ENCODE measurements at places on chromosomes 12 and 14.

GRCh38 chr12:33245434-33245833 is 194.2 kb downstream of the SYT10 start:
- no peak for DNase-seq

- DNase-seq = peak; percentile 24
Measured at GRCh38 chr12:45309836-45310626, 94.1 kb downstream of the ANO6 start.

- no peak for DNase-seq
Measured at GRCh38 chr12:14979468-14979867, 6.6 kb downstream of the PDE6H start.

DNA sequence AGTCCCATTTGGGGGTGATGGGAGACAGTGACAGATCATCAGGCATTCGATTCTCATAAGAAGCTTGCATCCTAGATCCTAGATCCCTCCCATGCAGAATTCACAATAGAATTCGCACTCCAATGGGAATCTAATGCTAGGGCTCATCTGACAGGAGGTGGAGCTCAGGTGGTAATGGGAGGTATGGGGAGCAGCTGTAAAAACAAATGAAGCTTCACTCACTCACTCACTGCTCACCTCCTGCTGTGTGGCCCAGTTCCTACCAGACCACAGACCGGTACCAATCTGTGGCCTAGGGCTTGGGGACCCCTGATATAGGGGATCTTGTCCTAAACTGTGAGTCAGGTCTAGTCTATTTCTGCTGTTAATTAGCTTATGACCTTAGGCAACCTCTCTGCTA is 40.1 kb upstream of the EPS8 start:
- DNase-seq = no peak

DNA sequence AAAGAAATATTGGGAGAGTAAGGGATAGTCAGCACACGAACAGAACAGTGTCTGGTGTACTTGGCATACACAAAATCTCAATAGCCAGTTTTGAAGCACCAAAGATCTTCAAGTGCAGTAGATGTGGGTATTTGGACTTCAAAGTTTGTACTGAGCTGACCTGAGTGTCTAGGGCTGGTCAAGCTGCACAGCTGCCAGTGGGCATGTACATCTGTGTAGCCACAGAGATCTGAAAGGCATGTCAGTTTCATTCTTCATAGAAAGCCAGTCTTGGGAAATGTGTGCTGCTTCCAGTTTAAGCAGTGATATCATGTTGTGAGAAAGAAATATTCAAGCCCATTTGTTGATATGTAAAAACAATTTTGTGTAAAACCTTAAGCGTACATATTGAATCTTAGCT is 279.0 kb upstream of the SYT10 start:
- no peak for DNase-seq

- DNase-seq = no peak
Measured at GRCh38 chr14:64279704-64280668, 14.2 kb downstream of the ESR2 start.

- DNase-seq = no peak
Measured at GRCh38 chr12:11673666-11674461, 24.4 kb downstream of the ETV6 start.

Measured in HCEC 1CT (cell line).